ENCODE measurements at places on chromosomes 12 and 14. TPM values are rescaled to one million over a fixed set of nuclear protein-coding genes. Genes with fewer than 3 reads are reported as not detected.

The SFSWAP gene
- total RNA-seq, result 31.7 TPM

The SERPINA10 gene
- total RNA-seq, result not detected

The NPAS3 gene
- total RNA-seq, result 1.3 TPM

The C3AR1 gene
- total RNA-seq, result not detected

The PLBD1 gene
- total RNA-seq, result 3.1 TPM

The GSG1 gene
- not detected for total RNA-seq

The GPN3 gene
- total RNA-seq, result 6.7 TPM

The SLC17A8 gene
- not detected for total RNA-seq

The TPPP2 gene
- not detected for total RNA-seq

The RFX4 gene
- total RNA-seq, result not detected

The GALNT8 gene
- not detected for total RNA-seq

The CCDC60 gene
- total RNA-seq, result not detected

The C12orf60 gene
- 0.49 TPM for total RNA-seq

The LMNTD1 gene
- 0.16 TPM for total RNA-seq

The FSCB gene
- not detected for total RNA-seq

The ANO4 gene
- not detected for total RNA-seq

The TAS2R13 gene
- 1.8 TPM for total RNA-seq

The DTX1 gene
- under 0.01 TPM for total RNA-seq

The SSTR1 gene
- 5.5 TPM for total RNA-seq

The SLC24A4 gene
- total RNA-seq, result not detected

The ACAD10 gene
- total RNA-seq, result 21.4 TPM

The SDS gene
- total RNA-seq, result not detected

The CLEC1B gene
- not detected for total RNA-seq

The ZDHHC17 gene
- total RNA-seq, result 60.2 TPM

The PSMB11 gene
- not detected for total RNA-seq

The ABCD2 gene
- total RNA-seq, result 0.12 TPM

The SYT1 gene
- total RNA-seq, result 0.85 TPM

The GPR137C gene
- total RNA-seq, result 0.12 TPM

The ENDOU gene
- total RNA-seq, result under 0.01 TPM

The ANKRD33 gene
- total RNA-seq, result not detected

The ACYP1 gene
- total RNA-seq, result 9.9 TPM

The AICDA gene
- total RNA-seq, result not detected

The KRT83 gene
- total RNA-seq, result not detected

The HOXC4 gene
- 0.24 TPM for total RNA-seq

The NAP1L1 gene
- total RNA-seq, result 171 TPM

The MYF5 gene
- not detected for total RNA-seq

The B4GALNT1 gene
- 5.7 TPM for total RNA-seq

The TDRD9 gene
- total RNA-seq, result 1.3 TPM

The TRPV4 gene
- total RNA-seq, result 1.8 TPM

The PRIMA1 gene
- total RNA-seq, result not detected

The TMEM63C gene
- under 0.01 TPM for total RNA-seq

Measured in hair follicle dermal papilla cell (primary cell).